ENCODE measurements at places on chromosomes 12 and 14.

- DNase-seq: no peak
Measured at GRCh38 chr12:105318651-105319483, 11.6 kb upstream of the C12orf75 start.

- no peak for DNase-seq
Measured at GRCh38 chr12:53530920-53531319, 23.6 kb upstream of the NPFF start.

DNA sequence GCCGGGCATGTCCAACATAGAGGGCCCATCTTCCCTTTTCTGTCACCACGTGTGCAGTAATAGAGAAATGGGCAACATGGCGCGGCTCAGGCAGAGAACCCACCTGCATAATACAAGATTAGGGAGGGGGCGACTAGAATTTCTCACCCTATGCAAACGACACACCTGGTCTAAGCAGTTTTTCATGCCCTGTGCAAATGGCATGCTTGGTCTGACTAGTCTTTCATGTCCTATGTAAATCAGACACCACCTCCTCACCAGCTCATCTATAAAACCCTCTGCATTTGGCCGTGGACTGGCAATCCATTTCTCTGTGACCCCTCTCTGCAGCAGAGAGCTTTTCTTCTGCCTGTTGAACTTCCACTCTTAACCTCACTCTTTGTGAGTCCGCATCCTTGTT is 180.2 kb upstream of the PZP start:
- no peak for DNase-seq

- DNase-seq: no peak
Measured at GRCh38 chr14:25010471-25010870, 39.5 kb downstream of the STXBP6 start.

- DNase-seq: no peak
Measured at GRCh38 chr12:111767362-111768158, 827 bp downstream of the ALDH2 start.

DNA sequence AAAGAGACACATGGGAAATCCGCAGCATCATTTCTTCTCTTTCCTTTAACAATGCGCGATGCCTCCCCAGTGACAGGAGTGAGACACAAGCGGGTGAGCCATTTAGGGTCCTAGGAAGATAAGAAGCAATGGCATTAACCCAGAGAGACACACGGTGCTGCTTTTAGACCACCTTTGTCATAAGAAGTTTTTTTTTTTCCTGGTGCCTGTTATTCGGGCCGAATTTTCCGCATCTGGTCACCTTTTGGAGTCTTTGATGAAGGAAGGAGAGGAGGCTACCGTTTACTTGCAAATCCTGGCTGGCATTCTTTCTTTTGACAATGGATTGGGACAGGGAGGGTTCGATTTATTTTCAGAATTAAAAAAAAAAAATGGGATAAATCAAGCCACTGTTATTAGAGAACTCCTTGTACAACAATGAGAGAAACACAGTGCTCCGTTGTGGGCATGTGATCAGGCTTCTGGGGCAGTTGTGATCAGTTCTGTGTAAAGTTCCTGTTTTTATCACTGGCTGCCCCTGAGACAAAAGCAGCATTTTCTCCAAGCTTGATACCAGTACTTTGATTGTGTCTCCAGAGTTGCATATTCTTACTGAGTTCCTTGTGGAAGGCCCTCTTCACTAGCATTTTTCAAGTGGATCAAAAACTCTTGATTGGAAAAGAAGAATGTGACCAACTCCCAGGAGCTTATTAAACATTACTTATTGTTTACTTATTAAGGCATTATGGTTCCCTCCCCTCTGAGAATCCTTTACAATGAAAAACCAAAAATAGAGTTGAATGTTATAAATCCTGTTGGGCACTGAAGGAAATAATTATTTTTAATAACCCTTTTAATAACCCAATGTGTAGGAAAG is 1.1 kb downstream of the DIP2B start:
- peak; percentile 21 for DNase-seq

GRCh38 chr12:51028126-51028812 is 2.1 kb upstream of the SLC11A2 start:
- peak; percentile 42 for DNase-seq

- no peak for DNase-seq
Measured at GRCh38 chr12:26769611-26770010, 63.4 kb downstream of the ITPR2 start.

DNA sequence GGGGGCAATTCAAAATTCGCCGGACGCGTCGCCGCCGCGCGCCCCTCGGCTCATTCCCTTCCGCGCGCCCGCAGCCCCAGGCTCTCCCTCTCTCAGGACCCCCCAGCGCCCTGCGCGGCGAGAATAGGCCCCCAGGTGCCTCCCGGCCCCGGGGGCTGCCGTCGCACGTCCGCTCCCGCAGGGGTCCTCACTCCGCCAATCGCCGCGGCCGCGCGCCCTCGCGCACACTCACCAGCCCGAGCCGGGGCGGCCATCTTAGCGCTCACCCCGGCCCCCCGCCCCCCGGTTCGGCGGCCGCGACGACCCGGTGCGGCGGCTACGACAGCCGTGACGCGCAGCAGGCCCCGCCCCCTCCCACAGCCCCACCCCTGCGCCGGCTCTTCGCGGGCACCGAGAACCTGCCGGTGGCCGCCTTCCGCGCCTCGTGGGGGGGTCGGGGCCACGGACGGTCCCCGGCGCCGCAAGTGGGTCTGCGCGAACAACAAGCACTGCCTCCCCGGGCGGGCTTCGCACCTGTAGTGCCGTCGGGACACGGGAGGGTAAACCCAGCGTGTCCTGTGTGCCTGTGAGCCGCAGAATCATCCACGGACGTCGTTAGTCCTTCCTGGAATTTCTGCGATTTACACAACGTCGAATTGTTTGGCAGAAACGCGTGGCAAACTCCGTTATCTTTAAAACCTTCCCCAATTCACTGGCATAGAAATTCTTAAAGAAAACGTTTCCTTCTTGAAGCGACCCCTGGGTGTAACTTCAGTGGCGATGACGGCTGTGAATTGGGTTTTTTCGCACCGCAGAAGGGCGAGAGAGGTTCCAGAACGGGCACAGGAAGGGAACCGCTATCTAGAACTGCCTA is 2.5 kb downstream of the USP44 start:
- peak; percentile 76 for DNase-seq

DNA sequence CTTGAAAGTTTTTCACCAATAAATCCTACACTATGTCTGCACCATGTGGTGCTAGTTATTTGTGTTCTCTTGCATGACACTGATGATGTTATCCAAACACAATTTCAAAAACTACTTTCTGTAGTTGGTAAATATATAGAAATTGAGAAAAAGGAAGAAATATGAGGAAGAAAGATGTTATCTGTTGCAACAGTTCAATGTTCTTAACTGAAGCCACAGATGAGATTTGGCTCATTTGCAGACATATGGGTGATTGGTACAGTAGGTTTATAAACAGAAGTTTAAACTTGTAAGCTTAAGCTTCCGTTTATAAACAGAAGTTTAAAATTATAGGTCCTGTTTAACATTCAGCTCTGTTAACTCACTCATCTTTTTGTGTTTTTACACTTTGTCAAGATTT is at the start of gene CLEC12A:
Gene CLEC12A (plus strand): TSS at position 229 of the 400 bp plus-strand sequence. CDS start 188 bp downstream, outside the sequence.
- DNase-seq: no peak

GRCh38 chr14:99075771-99076375 is 196.1 kb downstream of the BCL11B start:
- DNase-seq: no peak

DNA sequence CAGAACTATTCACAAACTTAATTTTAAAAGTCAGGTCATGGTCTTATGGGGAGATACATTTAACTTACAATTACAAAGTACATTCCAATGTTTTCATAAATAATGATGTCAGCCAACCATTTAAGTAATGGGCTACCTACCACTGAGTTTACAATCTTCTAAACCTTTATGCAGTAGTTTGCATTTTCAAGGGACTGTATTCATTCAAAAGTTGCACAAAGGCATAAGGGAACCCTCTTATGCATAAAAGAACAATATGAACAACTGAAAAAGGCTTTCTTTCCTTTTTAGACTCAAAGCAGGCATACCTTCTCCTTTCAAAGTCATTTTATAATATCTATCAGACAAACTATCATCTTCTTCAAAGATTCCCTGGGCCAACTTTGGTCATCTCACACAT is 230.2 kb downstream of the SLC2A13 start:
- DNase-seq: no peak

- no peak for DNase-seq
Measured at GRCh38 chr14:72839351-72839750, 54.5 kb downstream of the DPF3 start.

- DNase-seq: no peak
Measured at GRCh38 chr12:26106347-26106746, 18.5 kb downstream of the BHLHE41 start.

DNA sequence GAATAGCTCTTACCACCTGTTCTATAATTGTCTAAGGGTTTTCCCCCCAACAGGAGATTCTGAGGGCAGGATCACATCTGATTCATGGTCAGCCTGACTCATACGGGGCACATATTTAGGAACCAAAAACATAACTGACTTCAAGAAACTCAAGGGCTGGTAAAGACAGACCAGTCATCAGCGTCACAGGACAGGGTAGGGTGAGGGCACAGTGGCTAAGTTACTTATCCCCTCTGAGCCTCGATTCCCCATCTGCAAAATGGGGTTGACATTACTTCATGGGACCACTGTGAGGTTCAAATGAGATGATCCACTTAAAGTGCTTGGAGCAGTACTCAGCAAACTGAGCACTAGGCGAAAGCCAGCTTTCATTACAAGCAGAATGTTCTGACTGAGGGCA is 606 bp downstream of the CINP start:
- DNase-seq: peak; percentile 36

- DNase-seq: no peak
Measured at GRCh38 chr12:95116341-95116740, 42.9 kb upstream of the NR2C1 start.

DNA sequence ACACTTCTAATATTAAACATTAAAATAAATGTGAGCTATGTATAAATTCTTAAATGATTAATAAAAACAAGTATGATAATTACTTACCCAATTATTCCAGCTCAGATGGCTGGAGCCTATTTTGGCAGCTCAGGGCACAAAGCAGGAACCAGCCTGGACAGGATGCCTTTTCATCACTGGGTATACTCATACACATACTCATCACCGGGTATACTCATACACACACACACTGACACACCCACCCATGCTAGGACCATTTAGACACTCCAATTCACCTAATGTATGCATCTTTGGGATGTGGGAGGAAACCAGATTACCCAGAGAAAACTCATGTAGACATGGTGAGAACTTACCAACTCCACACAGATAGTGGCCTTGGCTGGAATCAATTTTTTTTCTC is 57.9 kb upstream of the CNOT2 start:
- no peak for DNase-seq

GRCh38 chr12:96882862-96883261 is 24.2 kb upstream of the NEDD1 start:
- no peak for DNase-seq

- DNase-seq: no peak
Measured at GRCh38 chr12:128426511-128426910, 159.5 kb downstream of the TMEM132C start.

GRCh38 chr14:76810953-76811400 is 1.7 kb downstream of the ANGEL1 start:
- DNase-seq: peak; percentile 16

- no peak for DNase-seq
Measured at GRCh38 chr12:19402743-19403431, 36.4 kb upstream of the AEBP2 start.

DNA sequence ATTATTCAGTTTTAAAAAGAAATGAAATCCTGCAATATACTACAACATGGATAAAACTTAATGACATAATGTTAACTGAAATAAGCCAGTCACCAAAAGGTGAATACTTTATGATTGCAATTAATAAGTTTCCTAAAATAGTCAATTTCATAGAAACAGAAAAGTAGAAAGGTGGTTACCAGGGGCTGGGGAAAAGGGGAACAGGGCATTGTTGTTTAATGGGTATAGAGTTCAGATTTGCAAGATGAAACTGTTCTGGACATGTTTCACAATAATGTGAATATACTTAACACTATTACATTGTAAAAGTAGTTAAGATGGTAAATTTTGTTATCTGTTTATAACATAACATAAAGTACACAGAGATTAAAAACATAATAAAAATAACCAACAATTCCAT is 550.9 kb downstream of the CCER1 start:
- DNase-seq: no peak

- peak; percentile 30 for DNase-seq
Measured at GRCh38 chr14:98580131-98580678, 691.8 kb downstream of the BCL11B start.

DNA sequence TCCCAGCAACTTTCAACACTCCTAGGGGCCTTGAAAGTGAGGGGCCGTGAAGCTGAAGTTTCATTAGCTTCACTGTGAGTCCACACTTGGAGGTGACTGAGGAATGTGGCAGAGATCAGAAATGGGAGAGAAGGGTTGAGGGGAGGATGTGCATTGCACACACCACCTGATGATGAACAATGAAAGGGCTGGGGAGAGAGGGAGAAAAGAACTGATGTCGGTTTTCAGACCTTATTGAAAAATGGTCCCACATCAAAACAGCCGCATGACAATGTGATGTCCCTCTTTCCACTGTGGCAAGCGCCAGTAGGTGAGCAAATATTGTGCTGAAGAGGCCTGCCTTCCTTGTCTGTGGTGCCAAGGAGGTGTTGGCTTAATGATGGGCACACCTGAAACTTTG is 32.3 kb upstream of the ATP23 start:
- no peak for DNase-seq

- DNase-seq: no peak
Measured at GRCh38 chr12:3496957-3497356, 6.0 kb downstream of the PRMT8 start.

DNA sequence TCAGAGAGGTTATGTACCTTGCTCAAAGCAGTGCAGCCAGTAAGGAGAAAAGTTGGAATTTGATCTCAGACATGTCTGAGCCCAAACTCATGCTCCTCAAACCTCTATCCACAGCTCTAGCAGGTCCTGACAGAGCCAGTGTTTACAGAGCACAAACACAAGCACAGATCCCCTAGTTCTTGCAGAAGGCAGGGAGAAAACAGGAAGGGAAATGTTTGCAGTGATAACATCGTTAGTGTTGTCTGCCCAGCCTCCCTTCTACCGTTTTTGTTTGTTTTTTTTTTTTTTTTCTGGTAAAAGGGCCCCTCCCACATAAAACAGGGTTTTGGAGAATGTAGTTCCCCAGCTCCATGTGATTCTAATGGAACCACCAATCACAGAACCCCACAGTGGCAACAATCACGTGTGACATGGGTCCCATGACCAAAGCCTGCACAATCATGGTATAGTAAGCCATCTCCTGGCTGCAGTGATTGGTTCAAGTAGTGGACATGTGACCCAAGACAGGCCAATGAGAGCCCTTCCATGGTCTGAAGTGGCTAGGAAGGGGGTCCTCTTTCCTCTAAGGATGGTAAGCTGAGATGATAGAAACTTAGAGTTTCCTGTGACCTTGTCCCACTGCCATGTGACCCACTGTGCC is 513.4 kb downstream of the MED13L start:
- no peak for DNase-seq

- DNase-seq: no peak
Measured at GRCh38 chr14:97100306-97100705, 303.1 kb downstream of the VRK1 start.
